ENCODE measurements at places on chromosomes 12 and 14. TPM values are rescaled to one million over a fixed set of nuclear protein-coding genes. Genes with fewer than 3 reads are reported as not detected.

The C12orf43 gene
- total RNA-seq = 20.2 TPM

The HOXC10 gene
- total RNA-seq = not detected

The CAPZA3 gene
- not detected for total RNA-seq

The NRDE2 gene
- 21.2 TPM for total RNA-seq

The USP44 gene
- 3.7 TPM for total RNA-seq

The FKBP3 gene
- total RNA-seq = 69.6 TPM

The GPR162 gene
- 0.25 TPM for total RNA-seq

The CBLN3 gene
- 5.2 TPM for total RNA-seq
